ENCODE measurements at places on chromosomes 6 and 20.

- DNase-seq: no peak
Measured at GRCh38 chr6:100808638-100809275, 72.4 kb downstream of the ASCC3 start.

DNA sequence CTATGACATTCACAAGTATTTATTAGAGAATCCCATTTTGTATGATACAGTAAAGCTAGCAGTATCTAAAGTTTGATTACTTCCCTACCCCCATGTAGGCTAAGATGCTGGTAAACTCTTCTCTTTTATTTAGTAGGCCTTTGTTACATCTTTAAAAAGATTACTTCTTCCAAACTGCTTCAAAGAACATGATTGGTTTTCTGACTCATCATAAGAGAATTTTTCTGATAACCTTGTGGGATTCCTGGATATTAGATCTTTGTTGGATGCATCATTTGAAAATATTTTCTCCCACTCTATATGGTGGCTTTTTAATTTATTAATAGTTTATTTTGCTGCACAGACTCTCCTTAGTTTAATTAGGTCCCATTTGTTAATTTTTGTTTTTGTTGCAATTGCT is 898.3 kb upstream of the ADGRB3 start:
- DNase-seq: no peak

DNA sequence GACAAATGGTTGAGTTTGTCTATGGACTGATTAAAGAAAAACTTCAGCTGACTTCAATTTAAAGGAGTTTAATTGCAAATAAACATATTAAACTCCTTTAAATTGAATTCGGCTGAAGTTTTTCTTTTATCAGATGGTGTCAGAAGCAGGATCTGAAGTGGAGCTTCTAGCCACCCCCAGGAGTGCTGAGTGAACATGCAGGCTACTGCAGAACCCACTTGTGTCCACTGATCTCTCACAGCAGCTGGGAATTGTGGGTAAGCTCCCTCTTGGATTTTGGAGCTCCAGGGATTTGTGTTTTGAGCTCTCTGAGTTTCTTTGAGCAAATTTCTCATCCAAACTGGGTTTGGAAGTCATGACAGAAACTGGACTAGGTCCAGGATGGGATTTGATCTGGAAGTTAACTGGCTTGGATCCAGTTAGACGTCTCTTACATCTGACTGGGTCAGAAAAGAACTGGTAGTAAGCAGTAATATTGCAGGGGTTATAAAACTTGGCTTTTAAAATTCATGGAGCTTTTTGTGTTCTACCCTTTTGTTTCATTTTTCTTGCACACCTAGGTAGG is 95.8 kb upstream of the UST start:
- no peak for DNase-seq

DNA sequence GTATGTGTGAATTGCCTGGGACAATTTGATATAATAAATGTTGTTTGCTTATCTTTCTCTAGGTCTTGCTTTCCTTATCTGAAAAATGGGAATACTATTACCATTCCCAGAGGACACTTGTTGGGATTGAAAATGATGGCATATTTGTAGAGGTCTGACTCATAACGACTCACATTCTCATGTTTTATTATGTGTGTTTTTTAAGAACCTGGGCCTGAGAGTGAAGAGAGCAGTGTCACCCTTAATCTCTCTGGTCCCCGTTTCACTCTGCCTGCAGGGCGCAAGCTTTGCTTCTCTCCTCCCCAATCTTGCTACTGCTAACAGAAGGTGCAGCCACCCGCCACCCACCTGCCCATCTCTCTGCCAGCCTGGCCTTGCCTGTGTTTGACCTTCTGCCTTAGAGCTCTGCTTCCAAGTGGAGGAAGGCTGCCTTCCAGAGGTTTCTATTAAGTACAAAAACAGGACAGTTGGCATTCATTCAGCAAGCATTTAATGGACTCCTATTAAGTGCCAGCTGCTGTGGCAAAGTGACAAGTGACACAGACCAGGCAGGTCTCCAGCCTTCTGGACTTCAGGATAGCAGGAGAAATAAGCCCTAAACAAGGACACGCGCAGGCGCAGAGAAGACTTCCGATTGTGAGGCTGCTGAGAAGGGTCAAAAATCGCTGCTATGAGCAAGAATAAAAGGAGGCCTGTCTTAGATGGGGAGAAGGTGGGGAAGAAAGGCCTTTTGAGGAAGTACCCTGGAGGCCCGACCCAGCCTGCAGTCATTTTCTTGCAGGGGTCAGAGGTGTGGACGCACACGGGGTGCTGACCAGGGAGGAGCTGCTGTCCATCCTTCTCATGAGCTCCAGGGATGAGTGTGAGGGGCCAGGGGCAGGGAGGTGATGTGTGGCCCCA is 112.5 kb downstream of the JPH2 start:
- DNase-seq: no peak

DNA sequence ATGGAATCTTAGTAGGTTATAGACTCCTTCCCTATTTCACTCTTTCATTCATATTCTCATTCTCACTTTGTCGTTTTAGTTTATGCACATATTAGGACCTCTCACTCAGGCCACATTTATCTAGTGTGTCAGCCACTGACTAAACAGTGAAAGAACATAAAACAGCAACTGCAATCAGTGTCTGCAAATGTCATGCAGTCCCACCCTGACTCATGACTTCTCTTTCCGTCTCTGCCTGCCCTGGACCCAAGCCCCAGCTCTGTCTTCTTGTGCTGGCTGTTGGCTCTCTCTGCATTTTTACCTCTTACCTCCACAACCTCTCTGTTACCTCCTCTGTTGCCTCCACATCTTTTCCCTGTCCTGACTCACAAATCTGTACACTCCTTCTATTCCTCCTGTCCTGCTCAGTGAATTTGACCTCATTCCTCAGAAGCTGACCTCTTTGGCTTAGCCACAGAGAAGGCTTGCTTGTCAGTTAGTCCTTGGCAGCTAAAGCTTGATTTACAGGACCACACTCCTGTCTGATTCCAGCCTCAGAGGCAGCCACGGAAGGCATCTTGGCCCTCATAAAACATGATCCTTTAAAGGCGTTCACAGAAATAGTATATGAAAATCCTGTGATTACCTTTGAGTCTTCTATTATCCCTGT is 247.6 kb downstream of the PKHD1 start:
- DNase-seq: no peak

- no peak for DNase-seq
Measured at GRCh38 chr6:100796049-100796823, 84.9 kb downstream of the ASCC3 start.

DNA sequence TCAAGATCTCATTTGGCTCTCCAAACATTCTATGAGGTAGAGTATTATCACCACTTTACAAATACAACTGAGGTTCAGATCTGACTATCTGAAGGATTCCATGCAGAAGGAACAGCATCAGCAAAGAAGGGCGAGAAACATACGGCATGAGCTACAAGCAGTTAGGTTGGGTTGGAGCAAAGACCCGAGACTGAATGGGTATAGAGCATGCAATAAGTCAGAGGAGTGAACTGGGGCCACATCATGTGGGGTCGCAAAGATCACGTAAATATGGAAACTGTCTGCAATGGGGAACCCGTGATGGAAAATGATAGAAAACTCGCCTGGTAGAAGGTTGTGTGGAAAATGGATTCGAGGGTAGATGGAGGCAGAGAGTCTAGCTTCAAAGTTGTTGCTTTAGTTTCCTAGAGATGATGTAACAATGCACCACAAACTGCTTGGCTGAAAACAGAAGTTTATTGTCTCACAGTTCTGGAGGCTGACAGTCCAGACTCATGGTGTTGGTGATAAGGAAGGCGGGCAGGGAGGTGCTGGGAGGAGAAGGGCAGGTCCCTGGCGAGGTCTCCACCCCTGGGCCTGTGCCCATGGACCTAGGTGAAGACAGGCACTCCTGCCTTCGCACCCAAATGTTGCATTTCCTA is 44.3 kb upstream of the BCLAF1 start:
- no peak for DNase-seq

GRCh38 chr20:31721408-31722256 is 1.0 kb downstream of the BCL2L1 start:
- DNase-seq: no peak

GRCh38 chr20:38550274-38550673 is 30.7 kb upstream of the ADIG start:
- DNase-seq: no peak

DNA sequence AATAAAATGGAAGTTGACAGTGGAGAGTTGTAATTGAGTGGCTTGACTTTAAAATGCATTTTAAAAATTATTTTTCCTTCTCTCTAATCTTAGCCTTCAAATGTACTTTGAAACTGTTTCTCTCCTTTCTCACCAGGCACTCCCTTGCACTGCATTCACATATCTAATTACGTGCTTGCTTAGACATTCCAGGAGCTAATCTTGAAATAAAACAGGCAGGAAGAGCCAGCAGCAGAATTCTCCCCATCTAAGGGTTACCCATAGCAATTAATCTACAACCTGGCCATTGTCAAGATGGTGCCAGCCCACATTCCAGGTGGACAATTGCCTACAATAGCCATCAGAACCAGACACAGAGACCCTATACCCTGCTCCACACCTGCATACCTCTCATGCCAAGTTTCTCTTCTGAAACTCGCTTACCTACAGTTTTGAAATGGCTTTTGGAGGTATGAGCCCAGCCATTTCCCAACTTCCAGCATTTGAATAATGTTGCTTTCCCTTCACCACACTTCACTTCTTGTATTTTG is 167.6 kb upstream of the GJE1 start:
- no peak for DNase-seq

DNA sequence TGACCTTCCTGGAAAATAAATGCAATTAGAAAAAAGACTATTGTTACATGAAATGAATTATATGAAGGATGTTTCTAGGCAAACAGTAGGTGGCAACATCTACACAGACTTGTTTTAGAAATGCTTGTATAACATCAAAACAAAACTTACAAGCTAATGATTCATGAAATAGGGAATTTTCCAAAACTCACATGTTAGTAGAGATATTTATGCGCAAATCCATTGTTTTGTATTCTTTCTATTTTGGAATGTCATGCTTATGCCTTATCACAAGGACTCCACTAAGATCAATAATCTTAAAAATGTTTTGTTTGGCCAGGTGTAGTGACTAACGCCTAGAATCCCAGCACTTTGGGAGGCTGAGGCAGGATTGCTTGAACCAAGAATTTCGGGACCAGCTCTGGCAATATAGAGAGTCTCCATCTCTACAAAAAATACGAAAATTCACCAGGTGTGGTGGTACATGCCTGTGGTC is 32.3 kb upstream of the LGSN start:
- DNase-seq: no peak

DNA sequence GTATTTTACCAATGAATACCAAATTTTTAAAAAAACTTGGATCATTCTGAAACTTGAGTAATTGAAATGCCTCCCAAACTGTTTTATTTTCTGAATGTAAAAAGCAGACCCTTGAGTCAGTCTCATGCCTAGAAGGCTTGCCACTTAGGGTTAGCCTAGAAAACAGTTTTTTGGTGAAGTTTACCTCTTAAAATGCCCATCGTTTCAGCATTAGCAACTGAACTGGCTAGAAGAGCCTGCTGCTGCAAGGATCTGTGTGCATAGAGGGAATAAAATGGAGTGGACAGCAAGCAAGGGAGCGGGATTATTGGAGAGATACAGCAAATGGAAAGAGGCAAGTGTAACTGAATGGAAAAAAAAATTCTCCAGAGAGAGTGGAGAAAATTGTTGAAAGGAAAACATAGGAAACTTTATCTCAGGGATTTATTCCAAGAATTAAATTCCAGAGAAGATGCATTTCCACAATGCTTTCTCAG is 40.1 kb downstream of the ADGRG6 start:
- DNase-seq: no peak

DNA sequence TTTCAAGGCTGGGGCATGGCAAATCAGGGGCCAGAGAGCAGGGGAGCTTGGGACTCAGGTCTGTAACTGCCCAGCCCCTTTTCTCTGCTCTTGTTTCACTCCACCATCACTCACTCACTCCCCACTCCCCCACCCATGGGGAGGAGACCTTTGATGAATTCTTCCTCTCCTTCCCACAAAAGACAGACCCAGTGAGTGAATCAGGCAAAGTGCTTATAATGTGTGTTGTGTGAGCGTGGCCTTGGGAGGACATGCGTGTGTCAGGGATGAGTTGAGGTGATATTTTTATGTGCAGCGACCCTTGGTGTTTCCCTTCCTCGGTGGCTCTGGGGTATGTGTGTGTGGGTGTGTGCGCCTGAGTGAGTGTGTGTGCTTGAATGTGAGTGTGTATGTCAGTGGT is 1.0 kb upstream of the CUL9 start:
- no peak for DNase-seq

DNA sequence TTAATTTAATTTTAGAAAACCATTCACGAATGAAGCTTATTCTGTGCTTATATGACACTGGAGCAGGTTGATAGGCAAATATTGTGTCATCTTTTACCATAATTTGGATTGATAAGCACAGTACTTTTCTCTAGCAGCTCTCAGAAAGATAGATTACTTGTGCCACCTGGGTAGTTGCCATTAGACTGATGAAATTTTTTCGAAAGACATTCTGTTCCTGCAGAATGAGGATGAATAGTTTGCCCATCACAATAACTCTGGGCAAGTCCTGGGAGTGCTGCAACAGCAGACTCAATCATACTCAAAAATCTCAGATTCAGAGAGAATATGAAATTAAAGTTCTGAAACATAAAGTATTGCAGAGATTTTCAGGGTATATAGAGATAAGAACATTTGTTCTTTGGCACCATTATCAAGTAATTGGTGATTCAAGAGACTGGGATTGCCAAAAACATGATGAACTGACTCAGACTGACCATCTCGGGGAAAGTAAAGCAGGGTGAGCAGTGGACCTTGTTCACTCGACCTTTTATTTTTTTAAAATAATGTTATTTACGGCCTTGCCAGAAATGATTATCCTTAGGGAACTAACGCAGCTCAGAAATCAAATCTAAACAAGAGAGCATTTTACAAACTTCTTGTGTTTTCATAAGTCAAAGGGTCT is 65.8 kb upstream of the PTCHD4 start:
- no peak for DNase-seq

DNA sequence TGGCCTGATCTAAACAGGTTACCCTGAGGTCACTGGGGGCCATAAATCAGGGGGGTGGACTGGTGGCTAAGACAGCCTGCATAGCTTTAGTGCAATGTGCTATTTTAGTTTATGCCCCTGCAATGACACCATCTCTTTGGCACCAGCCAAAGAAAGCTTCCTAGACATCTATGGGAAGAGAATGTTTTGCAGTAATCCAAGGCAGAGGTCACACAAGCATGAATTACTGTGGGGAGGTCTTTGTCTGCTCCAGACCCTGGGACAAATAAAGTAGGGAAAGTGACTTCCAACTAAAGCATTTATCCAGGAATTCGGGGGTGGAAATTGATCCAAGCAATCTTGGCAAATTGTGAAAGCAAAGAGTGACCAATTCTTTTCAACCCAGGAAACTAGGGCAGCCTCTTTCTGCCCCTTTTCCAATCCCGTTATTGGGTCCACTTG is 5.3 kb downstream of the RIPOR2 start:
- DNase-seq: no peak
